ENCODE measurements at places on chromosomes 2 and 18.

GRCh38 chr2:84865181-84865783 lies 15.6 kb downstream of the TRABD2A start:
- no peak for DNase-seq

DNA sequence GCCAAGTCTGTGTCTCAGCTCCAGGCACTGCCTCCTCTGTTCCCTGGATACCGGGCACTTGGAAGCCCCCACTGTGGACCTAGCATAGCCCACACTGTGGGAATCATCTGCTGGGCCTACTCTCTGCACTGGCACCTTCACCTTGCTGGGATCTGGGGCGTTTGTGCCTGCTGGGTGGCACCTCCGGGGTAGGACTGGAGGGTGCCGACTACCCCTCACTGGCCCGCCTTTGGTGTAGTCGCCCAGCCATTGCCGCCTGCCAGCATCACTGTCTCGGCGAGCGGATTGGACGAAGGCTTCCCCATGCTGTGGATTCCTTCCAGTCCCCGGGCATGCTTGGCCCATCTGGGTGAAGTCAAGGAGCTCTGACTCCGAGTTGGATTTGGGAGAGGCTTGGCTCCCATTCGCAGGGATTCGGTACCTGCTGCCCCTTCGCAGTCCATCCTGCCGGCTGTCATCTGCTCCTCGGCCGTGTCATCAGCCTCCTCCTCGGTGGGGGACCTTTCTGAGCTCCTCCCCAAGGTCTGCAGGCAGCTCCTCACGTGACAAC lies 180.6 kb upstream of the HDAC4 start:
- DNase-seq, result no peak

GRCh38 chr2:21036708-21037670 lies 6.9 kb downstream of the APOB start:
- no peak for DNase-seq

DNA sequence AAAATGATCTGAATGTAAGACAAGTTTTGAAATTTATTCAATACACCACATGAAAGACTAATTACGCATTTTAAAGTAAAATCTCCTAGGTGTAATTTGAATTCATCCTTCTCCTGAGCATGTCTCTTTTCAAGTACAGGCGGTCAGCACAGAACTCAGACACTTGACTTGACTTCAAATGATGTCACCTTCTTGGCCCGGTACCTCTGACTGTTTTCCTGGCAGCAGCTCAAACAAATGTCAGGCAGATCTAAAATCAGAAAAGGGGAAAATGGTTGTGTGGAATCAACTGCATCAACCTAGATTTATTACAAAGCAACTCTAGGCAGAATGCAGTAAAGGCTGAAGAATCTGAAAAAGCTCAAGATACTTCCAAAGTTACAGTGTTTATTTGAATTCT lies 11.4 kb upstream of the PROKR1 start:
- DNase-seq, result no peak

GRCh38 chr2:232421189-232421785 lies 14.6 kb downstream of the ALPG start:
- no peak for DNase-seq

DNA sequence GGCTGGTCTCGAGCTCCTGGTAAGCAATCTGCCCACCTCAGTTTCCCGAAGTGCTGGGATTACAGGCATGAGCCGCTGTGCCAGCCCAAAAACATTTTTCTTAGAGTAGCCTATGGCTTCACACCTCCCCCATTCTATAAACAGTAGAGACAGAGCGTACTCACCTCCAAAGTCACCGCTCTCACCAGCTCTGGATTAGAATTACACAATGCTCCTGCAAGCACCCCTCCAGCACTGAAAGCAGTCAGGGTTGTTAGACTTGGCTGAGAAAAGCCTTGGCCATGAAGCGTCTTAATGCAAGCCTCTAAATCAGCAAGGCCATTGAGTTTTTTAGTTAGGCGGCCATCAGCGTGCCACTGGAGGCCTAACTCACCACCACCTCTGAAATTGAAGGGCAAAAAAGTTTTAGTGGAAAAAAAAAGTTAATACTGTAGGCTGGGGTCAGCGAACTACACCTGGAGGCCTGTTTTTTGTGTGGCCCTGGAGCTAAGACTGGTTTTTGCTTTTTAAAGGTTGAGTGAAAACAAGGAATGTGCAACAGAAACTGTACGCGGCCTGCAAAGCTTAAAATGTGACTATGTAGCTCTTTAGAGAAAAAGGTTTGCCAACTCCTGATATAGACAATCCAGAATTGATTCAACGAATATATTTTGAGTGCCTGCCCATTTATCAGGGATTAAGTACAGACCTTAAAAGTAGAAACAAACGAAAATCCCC lies 34.6 kb downstream of the PREPL start:
- DNase-seq, result no peak

- DNase-seq, result peak; percentile 28
Measured at GRCh38 chr2:11446733-11447248, 19.2 kb downstream of the E2F6 start.

DNA sequence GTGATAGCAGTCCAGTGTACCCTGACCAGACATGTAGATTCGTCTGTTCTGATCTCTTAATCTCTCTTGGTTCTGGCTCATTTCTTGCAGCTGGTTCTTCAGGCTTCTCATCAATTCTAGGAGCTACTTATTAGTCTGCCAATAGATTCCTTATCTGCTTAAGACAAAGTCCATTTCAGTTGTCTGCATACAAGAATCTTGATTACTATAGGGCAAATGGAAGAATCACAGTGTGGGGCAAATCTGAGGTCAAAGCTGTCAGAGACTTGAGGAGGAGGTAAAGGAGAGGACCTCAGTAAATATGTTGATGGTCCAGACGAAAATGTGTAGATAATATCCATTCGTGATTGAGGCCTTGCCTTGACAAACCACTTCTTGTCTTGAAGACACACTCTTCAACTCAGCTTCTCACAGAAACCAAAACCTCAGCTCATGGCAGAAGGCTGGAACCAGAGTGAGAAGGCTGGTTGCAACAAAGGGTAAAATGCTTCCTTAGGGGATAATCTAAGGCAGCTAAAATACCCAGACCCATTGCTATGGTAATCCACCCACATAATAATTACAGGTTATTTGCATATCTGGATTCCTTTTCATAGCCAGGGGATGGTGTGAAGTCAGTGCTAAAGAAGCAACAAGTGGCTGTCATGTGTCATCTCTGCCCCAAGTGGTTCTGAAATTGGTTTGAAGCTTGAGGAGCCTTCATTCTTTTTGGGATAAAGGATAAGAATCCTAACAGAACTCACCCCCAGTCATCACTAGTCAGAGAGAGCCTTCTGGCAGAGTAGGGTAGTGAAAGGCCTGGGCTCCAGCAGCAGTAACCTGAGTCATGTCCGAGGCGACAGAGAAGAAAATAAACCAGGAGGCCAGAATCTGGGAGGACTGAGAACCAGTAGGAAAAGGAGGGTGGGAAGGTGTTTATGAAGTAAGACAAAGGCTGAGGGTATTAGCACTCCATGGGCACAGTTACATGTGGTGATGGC lies 29.2 kb upstream of the PELI1 start:
- DNase-seq, result no peak

DNA sequence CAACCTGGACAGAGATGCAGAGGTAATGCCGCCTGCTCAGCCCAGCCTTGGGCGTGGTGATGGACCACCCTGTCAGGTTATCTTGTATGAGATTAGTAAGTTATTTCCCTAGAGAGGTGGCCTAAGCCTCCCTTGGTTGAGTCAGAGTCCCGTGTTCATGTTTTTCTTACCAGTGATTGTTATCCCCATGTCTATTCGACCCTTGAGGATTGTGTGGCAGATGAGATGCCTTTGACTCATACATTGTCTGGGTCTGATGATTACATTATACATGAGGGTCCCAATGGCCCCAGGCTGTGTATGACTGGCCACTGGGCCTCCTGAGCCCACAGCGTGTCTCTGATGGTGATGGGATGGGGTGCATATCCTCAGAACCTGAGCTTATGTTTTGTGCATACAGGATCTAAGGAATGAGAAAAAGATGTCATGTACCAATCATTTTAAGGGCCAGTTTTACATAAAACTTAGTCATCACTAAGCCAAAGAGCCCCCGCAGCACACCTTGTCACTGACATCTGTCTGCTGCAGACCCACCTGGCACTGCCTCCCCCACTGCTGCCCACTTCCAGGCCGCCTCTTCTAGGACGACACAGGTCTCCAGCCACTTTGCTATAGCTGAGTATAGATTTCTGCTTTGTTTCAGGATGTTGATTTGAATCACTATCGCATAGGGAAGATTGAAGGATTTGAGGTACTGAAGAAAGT lies 7.7 kb downstream of the PPP1R7 start:
- DNase-seq, result no peak

GRCh38 chr2:238505119-238505891 lies 78.6 kb downstream of the ASB1 start:
- no peak for DNase-seq

DNA sequence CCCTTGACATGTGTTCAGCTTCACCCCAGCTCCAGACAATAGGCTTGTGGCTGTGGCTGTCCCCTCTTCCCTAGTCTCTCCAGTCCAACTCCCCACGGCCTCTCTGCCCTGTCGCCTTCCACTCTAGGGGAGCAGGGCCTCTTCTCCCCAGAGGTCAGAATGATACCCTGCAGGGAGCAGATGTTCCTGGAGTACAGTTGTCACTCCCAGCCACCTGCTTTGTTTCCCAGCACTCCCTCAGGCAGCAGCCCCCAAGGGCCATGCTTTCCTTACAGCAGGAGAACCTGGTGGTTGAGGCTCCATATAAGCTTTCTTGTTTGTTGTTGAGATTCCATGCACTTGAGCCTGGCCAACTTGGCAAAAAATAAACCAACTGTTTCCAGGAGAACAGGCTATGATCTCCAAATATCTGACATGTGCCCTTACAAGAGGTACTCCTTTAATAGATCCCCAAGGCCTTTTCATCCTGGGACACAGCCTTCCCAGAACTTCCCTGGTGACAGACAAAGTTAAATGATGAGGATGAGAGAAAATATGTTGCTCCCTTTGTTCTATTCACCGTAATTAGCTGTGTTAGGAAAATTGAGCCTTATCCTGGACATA lies 45.1 kb downstream of the DPYSL5 start:
- no peak for DNase-seq

DNA sequence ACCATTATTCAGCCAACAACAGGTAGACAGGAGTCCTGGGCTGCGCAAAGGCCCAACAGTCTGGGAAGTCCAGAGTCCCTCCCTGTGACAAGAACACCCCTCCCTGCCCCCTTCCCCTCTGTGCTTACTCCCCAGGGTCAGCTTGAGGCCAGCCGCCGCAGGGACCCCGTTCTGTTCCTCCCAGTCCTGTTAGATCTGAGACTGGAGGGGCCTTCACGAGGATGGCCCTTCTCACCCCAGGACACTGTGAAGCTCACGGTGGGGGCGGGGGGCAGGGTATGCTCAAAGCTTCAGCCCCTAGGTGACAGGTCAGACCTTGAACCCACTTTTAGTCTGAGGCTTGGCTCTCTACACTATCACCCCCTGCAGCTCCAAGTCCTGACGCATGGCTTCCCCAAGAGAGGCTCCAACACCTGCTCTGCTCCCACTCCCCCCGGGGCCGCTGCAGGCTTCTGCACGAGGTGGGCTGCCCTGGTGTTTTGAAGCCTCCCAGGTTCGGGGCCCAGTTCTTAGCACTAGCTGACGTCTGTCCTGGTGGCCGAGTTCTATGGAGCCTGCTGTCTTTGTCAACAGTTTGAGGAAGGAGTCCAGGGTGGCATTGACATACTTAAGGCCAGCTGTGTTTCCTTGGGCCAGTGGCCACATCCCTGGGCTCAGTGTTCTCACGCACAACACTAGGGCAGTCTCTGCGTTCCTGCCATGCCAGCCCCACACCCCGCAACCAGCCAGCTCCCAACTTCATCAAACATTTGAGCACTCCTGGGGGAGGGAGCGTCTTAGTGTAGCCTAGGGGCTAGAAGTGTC lies 37.2 kb upstream of the HPCAL1 start:
- DNase-seq, result no peak

DNA sequence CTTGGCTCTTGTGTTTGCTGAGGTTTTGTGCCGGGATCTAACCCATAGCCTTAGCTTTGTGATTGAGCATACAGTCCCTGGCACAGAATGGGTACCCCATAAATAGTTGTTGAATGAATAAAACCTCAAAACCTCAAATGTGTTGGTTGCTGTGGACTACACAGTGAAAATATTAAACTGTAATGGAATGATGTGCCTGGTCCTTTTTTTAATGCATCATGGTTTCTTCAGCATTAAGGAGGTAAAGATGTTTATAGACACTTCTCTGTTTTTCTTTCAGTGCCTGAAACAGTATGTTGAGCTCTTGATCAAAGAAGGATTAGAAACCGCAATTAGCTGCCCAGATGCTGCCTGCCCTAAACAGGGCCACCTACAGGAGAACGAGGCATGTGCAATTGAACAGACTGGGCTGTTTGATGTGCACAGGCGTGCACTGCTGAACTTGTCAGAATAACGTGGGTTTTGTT lies 97.0 kb downstream of the RNF144A start:
- no peak for DNase-seq

DNA sequence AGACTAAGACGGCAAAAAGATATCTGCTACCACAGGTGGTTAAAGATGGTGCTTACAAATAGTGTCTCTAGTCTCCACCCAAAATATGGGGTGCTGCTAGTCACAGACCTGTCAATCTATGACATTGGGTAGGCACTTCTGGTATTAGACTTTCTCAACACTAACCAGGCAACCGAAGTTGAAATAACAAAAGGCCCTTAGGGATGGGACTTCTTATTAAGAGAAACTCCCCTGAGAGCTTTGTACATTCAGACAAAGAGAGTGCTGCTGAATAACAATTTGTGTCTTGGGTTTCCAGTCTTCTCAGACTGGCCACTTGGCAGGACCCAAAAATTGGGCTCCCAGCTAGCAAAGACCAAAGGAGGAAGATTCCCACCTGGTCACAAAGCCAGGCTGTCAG lies 310.0 kb downstream of the CNTNAP5 start:
- no peak for DNase-seq

GRCh38 chr18:363301-364085 lies 95.6 kb upstream of the THOC1 start:
- DNase-seq, result peak; percentile 92
